Vagina (tissue), 2 donors: ENCODE measurements at places on chromosomes 3 and 15.

DNA sequence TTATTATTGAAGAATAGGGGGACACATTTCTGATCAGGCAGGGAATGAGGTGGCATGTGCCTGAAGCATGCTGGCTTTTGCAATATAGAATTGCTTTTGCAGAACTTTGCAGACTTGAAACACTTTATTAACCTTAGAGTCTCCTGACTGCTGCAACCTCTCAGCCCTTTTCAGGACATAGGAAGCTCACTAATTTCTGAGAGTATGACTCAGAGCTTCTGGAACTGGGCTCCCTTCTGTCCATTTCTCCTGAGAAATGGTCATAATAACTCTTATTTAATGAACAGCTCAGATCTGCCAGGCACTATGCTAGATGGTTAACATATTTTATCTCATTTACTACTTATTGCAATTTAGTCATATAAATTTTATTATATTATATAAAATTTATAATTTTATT, 38.6 kb upstream of the DGKG start:
- DNase-seq: no peak

GRCh38 chr3:173743516-173743915, 346.0 kb downstream of the NLGN1 start:
- DNase-seq: no peak

DNA sequence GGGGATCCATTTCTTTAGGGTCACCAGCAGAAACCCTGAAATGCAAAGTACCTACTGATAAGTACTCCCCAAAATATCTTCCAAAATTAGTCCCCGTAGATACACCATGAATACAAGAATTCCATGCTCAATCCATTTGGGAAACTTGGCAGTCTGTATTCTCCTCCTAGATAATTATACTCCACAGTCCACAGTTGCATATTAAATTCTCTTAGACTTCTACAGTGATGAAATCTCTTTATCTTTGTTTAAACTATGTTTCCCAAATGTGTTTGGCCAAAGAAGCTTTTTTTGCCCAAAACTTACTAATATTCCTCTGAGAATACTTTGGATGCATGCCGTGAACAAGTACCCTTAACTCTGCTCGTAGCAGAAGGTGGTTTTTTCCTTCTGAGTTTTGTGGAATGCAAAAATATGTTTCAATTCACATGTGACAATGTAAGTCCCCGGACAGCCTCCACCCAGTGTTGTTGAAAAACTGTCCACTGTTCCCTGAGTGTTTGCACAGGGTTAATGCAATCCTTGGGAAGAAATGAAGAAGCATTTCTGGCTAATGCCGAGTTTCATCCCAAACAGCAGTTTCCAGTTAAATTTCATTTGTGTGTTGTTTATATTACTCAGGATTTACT, 126.7 kb downstream of the ARNT2 start:
- DNase-seq: no peak

GRCh38 chr3:24389108-24390090, 105.3 kb downstream of the THRB start:
- no peak for DNase-seq

DNA sequence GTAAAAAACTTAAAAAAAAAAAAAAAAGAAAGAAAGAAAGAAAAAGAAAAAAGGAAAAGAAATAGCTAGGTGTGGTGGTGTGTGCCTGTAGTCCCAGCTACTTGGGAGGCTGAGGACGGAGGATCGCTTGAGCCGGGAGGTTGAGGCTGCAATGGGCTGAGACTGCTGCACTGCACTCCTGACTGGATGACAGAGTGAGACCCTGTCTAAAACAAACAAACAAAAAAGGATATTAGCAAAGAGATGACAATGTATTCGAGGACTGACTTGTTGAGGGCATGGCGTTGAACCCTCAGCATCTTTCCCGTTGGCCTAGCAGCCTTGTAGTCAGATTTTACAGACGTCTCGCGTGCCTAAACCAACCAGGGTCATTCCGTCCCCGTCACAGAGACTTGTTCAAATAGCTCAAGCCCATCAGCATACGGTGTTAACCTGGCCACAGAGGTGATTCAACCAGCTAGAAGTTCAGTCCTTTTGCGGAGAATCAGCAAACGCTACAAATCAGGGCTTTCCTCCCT, 528 bp upstream of the NIT2 start:
- no peak for DNase-seq

DNA sequence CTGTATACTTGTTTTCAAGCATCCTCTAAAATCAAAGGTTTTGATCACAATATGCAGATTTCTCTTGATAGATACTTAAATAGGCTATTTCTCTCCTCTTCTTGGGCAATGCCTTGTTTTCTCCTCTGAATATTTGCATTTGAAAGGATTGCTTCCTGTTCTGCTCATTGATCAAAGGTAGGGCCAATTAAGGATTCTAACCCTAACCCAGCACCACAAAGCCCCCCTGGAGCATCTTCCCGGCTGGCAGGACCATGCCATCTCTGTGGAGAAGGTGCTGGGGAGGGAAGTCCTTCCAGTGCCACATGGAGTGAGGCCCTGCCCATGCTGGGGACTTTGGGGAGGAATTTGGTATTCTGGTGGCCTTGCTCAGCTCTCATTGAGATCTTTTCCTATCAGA, 11.3 kb upstream of the NIPA2 start:
- no peak for DNase-seq

GRCh38 chr3:61979638-61980037, 393.7 kb downstream of the FEZF2 start:
- no peak for DNase-seq

DNA sequence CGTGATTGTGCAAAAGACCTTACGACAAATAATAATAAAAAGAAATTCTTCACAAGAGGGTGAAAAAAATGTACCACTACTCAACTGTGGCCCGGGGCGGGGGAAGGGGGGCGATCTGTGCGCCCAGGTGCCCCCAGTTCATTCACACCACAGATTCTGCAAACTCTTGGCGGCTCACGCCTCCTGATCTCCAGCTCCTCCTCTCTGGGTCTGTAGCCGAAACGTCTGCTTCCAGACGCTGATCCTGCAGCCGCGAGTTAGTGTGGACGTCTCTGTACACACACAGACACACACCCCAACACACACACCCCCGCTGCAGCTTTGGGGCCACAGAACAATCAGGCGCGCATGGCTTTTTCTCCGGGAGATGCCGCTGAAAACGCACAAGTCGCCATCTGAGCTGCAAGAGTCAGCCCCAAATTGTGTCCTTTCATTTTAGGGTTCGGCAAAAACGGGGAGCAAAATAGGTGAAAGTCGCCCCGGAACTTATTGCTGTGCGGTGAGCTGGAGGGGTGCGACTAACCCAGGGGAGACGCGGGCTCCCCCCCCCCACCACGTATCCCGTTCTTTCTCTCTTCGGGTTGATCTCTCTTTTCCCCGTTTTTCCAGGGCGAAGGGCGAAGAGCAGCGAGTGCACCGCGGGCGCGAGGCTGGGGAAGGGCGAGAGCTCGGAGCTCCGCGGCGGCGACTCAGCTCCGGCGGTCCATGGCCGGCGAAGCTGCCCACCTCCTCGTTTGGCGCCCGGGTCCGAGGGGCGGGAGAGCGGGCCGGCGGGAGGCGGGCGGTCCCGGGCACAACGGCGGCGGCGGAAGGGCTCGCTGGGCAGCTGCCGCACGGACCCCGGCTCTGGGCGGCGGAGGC, 505 bp upstream of the WNT5A start:
- no peak for DNase-seq

- DNase-seq: no peak
Observed at GRCh38 chr3:183032880-183033555, 52.7 kb upstream of the DCUN1D1 start.

DNA sequence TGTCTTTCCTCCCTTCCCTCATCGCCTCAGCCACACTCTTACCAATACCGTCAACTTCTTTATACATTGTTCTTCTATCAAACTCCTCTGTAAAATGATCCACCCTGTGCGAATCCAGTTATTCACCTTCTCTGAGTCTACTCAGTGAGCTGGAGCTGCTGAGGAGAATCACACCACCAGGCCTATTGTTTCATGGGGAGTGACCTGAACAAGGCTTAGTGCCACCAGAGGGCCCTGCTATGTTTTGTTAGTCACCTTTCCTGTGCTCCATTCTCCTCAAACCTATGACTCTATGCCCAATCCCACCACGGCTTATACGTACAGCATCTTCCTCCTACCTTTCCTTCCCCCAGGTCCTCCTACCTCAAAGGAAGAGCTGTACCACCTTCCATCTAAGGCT, 50.4 kb upstream of the MED12L start:
- no peak for DNase-seq

- no peak for DNase-seq
Observed at GRCh38 chr15:40796512-40796911, 10.4 kb upstream of the ZFYVE19 start.

GRCh38 chr3:183845090-183845489, 19.7 kb upstream of the MAP6D1 start:
- DNase-seq: no peak
